ENCODE measurements at places on chromosomes 6 and 20. TPM values are rescaled to one million over a fixed set of nuclear protein-coding genes. Genes with fewer than 3 reads are reported as not detected.

GRCh38 chr20:33853507-33853813 is 42.3 kb downstream of the CHMP4B start:
- DNase-seq: no peak

DNA sequence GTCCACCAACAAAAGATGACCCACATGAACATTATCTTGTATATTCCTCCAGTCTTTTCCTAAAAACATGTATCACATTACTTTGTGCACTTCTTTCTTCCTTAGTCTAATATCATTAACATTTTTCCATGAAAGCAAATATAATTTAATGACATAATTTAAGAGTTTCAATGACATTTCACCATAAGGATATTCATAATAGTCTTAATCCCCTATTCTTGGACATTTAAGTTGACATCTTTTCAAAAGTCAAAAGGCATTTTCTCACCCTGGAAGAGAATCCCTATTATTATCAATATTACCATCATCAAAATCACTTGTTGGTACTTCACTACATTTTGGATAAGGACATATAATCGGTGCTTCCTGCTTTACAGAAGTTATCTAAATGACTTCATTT is 31.3 kb downstream of the EPHA7 start:
- no peak for DNase-seq

DNA sequence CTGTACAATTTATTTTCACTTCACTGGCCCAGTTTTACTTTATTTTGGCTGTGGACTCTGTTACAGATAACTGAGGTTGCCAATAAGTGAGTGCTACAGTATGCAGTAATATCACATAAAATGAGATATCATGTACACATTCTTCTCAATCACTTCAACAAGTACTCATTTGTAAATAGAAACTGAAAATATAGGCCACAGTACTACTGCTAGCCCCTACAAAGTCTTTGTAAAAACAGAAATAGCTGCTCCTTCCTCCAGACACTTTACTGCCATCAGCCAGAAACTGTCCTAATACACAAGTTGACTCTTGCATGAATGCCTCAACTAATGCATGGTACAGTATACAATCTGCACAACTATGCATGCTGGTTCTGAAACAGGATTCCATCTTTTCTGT is 9.2 kb downstream of the DTNBP1 start:
- no peak for DNase-seq

DNA sequence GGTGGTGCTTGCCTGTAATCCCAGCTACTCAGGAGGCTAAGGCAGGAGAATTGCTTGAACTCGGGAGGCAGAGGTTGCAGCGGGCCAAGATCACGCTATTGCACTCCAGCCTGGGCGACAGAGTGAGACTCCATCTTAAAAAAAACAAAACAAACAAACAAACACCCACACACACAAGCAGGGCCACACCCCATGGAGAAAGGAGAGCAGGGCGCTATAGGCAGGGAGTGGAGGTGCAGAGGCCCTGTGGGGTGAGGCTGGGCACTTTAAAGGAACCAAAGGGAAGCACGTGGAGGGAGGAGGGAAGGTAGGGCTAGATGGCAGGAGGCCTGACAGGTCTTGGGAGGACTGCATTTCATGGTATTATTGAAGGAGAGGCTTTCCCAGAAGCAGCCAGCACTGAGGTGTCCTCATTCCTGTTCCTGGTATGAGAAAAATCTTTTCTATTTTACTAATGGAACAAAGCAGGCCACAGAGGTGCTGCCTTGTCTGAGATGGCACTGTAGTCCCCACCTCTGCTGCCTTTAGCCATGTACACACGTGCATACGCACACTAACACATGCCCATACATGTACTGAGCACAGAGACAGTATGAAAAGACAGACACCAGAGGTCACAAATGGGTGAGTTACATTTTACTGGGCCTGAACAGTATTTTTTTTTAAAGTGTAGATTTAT is 44.0 kb downstream of the BCAS4 start:
- DNase-seq: no peak

The TCP11 gene
- 1.8 TPM for polyA plus RNA-seq

The TSBP1 gene
- not detected for polyA plus RNA-seq

DNA sequence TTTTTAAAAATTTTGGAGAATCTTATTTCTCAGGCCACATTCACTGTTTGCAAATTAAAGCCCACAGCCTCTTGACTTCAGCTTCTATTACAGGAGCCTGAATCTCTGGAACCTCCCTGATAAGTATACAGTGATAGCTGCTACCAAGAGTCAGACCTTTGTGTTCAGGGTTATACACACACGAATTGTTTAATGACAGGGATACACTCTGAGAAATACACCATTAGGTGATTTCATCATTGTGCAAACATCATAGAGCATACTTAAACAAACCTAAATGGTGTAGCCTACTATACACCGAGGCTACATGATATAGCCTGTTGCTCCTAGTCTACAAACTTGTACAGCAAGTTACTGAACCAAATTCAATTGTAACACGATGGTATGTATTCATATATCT is 473.9 kb downstream of the PKHD1 start:
- DNase-seq: no peak

- no peak for DNase-seq
Measured at GRCh38 chr6:38025451-38025850, 205.9 kb downstream of the ZFAND3 start.

DNA sequence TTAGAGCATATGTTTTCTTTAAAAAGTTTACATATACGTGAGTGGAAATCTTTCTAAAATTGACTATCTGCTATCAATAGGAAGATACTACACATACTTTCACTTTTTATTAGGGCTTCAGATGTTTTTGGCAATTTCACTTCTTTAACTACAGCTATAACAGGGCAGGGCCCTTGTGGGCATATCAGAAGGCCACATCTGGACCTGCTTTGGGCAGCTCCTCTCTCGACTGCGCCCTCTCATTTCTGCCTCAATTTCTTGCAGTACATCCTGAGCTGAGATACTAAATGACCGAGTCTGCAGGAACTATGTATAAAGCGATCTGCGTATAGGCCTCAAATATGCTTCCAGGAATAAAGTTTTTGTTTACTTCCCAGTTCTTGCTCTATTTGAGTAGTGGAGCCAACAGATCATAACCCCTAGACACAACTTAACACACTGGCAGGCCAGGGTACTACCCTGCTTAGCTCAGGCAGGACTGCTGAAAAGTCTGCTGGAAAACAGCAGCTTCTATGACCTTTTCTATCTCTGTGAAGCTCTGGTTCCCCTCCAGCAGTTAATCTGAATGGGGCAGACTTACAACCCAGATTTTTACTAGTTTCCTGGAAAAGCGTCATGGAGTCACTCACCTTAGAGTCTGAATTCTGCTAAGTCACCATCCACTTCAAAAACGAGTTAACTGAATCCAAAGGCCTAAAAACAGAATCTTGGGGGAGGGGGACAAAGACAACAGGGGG is 12.7 kb downstream of the GCLC start:
- no peak for DNase-seq

The FAM209B gene
- not detected for polyA plus RNA-seq

The KCNS1 gene
- 0.54 TPM for polyA plus RNA-seq

- no peak for DNase-seq
Measured at GRCh38 chr6:113385020-113385431, 472.1 kb upstream of the MARCKS start.

- no peak for DNase-seq
Measured at GRCh38 chr6:124053315-124053714, 249.7 kb downstream of the NKAIN2 start.

GRCh38 chr6:112214739-112215269 is 39.6 kb downstream of the LAMA4 start:
- no peak for DNase-seq

The CST2 gene
- not detected for polyA plus RNA-seq

GRCh38 chr6:50998905-50999304 is 180.2 kb downstream of the TFAP2B start:
- no peak for DNase-seq

The IMPG1 gene
- 2.0 TPM for polyA plus RNA-seq

DNA sequence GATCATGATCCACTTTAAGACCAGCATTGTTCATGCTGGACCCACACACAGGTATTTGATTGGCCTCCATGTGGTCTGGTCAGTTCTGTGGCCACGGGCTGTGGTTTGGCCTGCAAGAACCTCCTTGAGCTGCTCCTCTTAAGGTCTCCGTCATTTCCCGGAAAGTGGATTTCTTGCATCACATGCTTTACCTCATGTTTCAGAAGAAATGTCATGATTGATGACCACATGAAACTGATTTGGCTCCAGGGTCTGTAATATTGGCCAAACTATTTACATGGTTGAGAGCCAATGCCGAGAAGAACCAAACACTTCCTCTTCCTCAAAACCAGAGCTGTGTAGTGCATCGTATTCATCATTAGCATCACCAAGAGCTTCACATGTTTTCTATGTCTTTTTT is 13.2 kb upstream of the RSPH3 start:
- no peak for DNase-seq

The TAGAP gene
- 0.72 TPM for polyA plus RNA-seq

DNA sequence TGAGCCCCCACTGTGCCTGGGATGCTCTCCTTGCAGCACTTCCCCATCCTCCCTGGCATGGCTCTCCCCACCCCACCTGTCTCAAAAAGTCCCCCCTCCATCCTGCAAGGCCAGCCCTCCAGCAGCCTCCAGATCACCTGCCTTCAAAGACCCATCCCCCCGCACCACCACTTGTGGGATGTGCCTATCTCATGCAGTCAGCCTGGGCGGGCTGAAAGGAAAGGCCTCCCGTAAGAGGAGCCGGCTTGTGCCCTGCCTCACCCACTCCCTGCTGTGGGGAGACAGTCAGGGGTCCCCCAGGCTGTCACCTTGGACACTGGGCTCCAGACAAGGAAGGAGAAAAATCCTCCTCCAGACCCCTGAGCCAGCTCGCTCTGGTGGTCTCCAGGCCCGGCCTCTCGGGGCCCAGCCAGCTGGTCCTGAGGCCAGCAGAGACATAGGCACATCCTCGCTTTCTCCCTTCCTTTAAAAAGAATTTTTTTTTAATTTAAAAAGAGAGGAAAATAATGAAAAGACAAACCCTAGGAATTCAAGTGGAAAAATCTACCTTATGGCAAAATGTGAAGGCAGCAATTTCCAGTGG is 77.3 kb downstream of the GRM4 start:
- DNase-seq: no peak

DNA sequence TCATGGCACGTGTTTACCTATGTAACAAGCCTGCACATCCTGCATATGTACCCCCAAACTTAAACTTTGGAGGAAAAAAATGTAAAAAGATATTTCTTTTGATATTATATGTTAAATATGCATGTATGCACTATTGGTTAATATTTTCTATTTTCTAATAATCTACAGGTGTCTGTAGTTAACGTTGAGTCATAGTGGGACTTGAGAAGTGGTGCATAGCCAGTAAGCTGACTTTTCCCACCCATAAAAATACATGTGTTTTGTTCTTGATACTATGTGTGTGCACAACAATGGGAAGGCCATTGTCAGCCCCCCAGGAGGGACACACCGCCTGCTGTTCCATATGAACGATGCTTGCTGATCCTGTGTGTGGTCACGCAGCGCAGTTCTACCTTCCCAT is 49.1 kb downstream of the FAM120B start:
- DNase-seq: no peak

GRCh38 chr20:40997116-40997515 is 31.5 kb upstream of the TOP1 start:
- DNase-seq: no peak

The LRRC73 gene
- polyA plus RNA-seq: 1.2 TPM

DNA sequence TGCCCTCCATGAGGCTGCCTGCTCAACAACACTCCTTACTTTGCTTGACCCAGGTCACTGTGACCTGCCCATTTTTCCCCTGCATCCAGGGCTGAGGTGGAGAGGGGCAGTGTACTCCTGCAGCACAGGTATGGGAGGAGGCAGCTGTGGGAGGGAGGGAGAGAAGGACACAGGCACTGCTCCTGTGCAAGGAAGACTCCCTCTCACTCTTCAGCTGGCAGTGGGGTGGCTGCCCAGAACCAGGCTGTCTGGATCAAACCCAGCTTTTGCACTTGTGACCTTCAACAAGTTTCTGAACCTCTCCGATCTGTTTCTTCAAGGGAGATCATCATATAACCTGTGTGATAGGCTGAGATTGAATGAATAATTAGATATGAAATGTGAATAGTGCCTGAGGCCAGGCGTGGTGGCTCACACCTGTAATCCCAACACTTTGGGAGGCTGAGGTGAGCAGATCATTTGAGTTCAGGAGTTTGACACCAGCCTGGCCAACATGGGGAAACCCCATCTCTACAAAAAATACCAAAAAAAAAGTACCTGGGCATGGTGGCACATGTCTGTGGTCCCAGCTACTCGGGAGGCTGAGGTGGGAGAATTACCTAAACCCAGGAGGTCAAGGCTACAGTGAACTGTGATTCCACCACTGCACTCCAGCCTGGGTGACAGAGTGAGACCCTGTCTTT is 14.1 kb downstream of the TGIF2 start:
- no peak for DNase-seq

GRCh38 chr6:22880686-22881433 is 311.5 kb downstream of the HDGFL1 start:
- DNase-seq: no peak

- DNase-seq: no peak
Measured at GRCh38 chr6:48111575-48111974, 578 bp upstream of the PTCHD4 start.

The TULP1 gene
- 1.3 TPM for polyA plus RNA-seq

The RIPOR2 gene
- polyA plus RNA-seq: 7.1 TPM

DNA sequence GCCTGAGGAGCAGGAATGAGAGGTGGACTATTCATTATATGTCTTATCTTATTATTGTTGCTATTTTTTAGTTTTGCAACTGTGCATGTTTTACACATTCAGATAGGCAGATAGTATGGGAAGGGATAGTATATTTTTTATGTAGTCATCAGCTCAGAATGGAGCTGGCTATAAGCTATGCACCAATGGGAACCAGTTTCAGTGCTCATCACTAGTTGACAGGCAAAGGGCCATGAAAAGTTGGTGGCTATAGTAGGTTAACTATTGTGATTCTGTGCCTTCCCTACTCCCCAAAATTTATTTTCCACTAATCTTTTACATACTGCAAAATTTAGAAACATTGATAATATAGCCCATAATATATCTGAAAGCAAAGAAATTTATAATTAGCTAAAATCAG is 5.3 kb upstream of the UBD start:
- no peak for DNase-seq

DNA sequence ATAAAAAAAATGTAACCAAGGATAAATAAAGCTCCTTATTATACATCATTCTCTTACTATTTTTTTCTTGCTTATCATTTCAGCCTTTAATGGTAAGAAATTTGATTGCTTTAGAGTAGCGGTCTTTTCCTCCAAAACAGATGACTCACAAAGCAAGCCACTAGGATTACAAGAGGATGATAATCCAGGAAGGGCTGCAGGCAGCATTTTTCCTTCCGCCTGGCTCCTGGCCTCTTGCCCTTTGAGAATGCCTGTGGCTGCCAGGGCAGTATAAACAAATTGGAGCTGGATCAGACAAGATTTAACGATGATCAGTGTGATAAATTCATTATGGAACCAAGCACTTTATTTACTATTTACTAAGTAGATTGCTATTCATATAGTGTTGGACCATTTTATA is 9.7 kb upstream of the FBXL4 start:
- DNase-seq: no peak

- DNase-seq: no peak
Measured at GRCh38 chr6:152100183-152100618, 292.7 kb downstream of the ESR1 start.

The MMP24OS gene
- 49.2 TPM for polyA plus RNA-seq

- DNase-seq: no peak
Measured at GRCh38 chr20:58657262-58657661, 6.2 kb downstream of the STX16 start.

GRCh38 chr20:22866812-22867341 is 168.2 kb upstream of the SSTR4 start:
- DNase-seq: no peak

- DNase-seq: no peak
Measured at GRCh38 chr6:125910527-125910926, 46.0 kb upstream of the HINT3 start.

Data from left renal cortex interstitium (tissue), 4 donors.